Right ventricle myocardium inferior (tissue), 1 donor: ENCODE measurements at places on chromosomes 7 and 10.

GRCh38 chr7:90599038-90599437 is 2.9 kb downstream of the CDK14 start:
- DNase-seq, result no peak

DNA sequence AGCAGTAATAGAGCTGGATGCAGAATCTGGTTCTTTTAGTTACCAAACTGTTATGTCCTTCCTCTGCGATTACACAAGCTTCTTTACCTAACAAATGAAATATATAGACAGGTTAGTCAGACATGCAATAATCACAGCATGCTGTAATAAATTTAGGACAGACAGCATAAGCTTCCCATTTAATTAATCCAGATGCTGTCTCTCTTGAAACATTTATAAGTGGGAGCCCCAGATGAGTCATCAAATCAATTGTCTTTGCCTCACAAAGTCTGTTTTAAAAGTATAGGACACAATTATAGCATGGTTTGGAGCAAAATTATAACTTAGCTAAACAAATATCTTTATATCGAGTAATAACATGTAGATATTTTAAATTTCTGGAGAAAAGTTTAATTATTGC is 1.6 kb downstream of the CDNF start:
- DNase-seq, result no peak

DNA sequence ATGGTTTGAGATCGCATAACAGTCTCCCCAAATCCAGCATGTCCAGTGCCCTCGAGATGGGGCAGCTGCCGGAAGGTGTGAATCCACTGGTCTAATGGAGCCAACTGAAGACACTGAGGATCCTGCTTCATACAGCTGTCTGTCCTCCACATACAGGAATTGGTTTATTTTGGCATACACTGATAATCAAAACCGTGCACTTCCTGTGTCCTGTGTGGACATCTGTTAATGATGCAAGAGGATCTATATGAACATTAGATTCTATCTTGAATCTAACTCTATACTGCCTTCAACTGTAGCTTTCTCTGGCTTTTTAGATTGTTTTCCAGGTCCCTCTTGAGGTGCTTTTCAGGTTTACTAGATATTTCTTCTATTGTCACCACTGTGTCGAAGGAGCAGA is 3.0 kb upstream of the JAZF1 start:
- no peak for DNase-seq

- DNase-seq, result no peak
These were observed 5.7 kb downstream of the GATA3 start for GRCh38 chr10:8060010-8060703.

DNA sequence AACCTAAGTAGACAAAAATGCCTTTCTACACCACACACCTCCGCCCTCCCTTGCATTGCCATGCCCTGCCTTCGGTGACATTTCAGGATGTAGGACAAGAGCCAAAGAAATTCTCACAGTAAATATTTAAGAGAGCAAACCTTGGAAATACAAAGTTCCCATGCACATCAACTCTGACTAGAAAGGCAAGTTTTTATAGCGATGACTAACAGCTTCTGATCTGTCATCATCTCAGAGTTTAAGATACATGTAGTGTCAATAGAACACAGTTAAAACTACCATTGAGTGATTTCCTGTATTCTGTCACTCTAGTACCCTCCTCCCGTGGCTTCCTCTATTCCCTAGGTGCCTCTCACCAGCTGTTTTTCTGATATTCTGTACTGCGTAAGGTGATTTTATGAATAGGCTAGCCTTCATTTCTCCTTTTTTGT is 20.7 kb downstream of the SLC16A9 start:
- DNase-seq, result no peak

DNA sequence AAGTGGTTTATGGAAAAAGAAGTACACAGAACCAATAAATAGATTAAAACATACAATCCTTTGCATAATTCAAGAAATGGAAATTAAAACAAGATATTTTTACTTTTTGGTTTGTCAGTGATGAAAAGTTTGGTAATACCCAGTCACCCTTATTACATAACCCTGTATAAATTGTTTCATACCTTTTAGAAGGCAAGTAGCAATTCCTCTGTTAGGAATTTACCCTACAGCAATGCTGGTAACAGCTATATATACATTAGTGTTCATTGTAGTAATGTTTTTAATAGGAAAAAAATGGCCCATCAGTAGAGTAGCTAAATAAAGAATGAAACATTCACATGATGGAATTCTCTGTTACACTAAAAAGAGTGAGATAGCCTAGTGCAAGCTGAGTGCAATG is 42.7 kb downstream of the PTPN12 start:
- no peak for DNase-seq

GRCh38 chr10:72098836-72099599 is 10.7 kb upstream of the SPOCK2 start:
- no peak for DNase-seq

GRCh38 chr7:42763137-42763551 is 148.7 kb downstream of the C7orf25 start:
- no peak for DNase-seq

DNA sequence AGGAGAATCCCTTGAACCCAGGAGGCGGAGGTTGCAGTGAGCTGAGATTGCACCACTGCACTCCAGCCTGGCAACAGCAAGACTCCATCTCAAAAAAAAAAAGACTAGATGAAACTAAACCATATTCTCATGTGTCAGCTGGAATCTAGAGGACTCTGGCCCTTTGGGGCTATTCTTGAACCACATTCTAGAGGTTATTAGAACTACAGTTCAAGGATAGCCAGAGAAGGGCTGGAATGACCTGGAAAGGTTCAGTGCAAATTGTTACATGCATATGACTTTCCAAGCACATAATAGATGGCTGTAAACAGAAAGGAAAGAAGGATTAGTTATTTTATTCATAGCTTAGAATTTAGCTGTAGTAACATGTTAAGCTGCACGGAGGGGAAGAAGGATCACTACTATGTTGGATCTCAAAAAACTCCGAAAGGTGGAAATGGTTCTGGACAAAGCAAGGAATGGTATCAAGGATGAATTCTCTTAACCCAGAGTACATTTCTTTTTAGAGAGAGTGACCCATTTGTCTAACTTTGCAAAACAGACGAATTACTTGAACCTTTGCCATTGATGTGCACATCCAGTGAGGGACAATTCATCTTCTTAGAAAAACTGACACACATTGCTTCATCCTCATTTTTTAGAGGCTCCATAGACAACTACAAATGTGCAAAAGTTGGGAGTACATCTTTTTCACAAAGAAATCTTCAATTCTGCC is 124.0 kb upstream of the SAMD8 start:
- DNase-seq, result no peak

- DNase-seq, result no peak
These were observed 69.4 kb upstream of the HECTD2 start for GRCh38 chr10:91340613-91341362.

DNA sequence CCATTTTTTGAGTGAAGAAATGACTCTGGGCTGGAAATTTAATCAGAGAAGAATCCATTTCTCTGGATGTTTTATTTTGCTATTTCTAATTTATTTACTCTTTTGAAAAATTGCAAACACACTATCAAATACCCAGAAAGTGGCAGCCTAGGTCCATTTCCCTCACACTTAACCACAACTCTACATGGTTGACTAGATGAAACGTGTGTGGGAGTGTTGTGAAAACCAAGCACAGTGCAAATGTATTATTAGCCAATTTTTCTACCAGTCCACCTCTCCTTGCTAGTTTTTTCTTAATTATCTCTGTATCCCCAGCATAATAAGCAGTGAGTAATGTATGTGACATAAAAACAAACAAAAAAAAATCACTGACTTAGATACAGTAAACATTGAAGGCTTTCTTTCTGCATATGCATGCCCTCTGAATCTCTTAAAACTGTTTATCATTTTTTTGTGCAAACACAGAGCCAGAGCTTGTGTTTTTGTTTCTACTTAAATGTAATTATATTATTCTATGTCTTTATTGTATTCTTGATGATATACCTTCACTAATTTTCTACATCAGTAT is 30.9 kb downstream of the SCIN start:
- DNase-seq, result no peak

DNA sequence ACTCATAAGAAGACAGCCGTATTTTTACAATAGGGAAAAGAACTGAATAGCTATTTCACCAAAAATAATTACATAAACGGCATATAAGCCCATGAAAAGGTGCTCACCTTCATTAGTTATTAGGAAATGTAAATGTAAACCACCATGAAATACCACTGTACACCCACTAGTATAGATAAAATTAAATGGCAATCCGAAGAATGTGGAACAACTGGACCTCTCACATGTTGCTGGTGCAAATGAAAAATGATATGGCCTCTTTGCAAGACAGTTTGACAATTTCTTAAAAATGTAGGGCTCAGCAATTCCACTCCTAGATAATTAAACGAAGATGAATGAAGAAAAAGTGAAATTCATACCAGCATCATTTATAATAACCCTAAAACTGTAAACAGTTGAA is 91.8 kb downstream of the MAPK8 start:
- DNase-seq, result no peak

- DNase-seq, result no peak
These were observed 1073.0 kb downstream of the XPNPEP1 start for GRCh38 chr10:108850138-108850854.

DNA sequence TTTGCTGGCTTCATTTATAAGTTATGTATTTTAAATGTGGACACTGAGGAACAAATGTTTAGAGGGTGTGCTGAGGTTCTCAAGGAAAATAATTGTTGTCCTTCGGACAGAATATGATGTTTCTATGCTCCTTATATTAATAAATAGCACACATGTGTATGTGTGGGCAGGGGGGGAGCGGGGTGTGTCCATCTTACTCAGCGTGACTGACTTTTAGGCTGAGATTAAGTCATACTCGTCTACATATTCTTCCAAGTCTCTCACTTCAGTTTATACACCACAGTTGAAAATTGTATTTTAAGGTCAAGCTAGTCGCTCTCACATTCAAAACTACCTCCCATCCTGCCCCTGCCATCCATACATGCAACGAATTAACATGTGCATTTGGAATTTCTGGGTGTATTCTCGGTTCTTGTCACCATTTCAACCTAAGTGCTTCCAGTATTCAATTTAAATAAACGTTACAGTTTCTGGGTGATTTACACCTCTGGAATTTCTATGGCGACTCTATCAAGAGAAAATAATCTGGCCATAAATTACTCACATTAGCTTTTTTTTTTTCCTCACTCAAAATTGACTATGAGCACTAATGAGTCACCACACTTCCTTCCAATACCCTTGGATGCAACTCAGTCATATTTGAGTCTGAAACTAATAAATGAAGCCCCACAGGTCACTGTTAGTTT is 3.3 kb downstream of the PCDH15 start:
- no peak for DNase-seq

GRCh38 chr7:1520539-1521234 is 9.8 kb upstream of the MAFK start:
- peak; percentile 30 for DNase-seq

GRCh38 chr7:75688200-75689136 is 50.3 kb downstream of the HIP1 start:
- no peak for DNase-seq

DNA sequence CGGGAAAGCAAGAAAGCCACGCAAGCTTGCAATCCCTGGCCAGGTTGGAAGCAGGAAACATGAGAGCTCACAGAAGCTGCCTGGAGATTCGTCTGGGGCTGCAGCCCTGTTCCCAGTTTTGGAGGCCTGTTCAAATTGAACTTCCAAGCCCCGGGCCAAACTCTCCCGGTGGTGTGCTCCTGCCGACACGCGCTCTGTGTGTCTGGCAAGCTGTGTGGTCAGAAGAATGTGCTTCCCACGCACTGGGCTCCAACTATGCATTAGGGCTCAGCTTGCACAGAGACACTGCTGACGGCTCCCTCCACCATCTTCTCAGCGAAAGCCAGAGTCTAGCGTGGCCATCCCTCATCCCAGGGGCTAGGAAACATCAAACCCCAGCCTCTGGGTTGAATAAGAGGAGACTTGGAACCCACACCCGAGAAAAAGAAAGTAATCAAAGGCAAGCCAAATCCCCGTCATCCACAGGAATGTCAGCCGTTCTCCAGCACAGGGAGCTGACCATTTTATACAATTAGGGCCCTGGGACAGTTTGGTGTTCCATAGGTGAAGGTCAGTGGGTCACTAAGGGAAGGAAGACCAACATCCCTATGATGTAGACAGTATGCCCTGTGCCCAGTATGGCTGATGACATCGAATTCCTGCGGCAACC is 107.2 kb downstream of the FGFR2 start:
- no peak for DNase-seq

GRCh38 chr7:13181216-13181615 is 493.8 kb downstream of the ARL4A start:
- no peak for DNase-seq

DNA sequence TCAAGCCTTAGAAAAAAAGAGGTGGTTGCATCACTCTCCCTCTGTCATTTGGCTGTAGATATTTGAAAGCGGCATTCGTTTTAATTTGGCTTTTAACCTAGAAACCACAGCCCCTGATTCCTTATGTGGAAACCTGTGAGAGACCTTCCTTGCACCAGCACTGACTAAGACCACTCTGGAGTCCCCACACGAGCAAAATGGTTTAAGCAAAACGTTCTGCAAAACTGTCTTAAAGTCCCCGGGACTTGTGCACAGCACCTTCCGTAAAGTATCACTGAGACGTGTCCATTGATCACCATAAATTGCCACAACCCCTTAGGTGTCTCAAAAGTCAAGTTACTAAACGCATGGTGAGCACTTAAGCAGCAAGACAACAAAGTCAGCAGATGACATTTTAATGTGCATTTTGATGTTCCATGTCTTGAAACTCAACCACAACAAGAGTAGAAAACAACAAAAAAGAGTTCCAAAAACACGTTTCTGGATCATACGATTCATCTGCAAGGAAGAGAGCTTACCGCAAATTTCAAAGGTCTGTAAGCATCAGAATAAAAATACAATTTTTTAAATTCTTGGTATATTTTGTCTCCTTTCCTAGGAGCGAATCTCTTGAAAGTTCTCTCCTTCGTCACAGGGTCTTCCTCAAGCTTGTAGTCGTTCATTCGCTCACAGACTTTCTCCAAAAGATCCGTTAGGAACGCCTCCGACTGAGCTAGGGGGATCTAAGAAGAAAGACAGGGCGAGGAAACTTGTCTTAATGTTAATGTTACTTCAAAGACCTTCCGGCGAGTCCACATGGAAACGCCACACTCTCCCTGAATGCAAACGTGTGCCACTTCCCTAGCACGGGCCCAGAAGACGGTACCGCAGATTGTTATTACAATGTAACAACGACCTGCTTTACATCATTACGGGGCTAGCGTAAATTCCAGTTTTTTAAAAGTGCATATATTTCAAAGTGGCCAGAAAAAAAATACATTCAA is 37.7 kb downstream of the CNPY1 start:
- DNase-seq, result no peak

- peak; percentile 88 for DNase-seq
These were observed 46.2 kb downstream of the AOC1 start for GRCh38 chr7:150898475-150899011.

- no peak for DNase-seq
These were observed 87.4 kb upstream of the RSU1 start for GRCh38 chr10:16904639-16905061.
